Left renal cortex interstitium (tissue), 4 donors: ENCODE measurements at places on chromosomes 11 and 22. TPM values are rescaled to one million over a fixed set of nuclear protein-coding genes. Genes with fewer than 3 reads are reported as not detected.

DNA sequence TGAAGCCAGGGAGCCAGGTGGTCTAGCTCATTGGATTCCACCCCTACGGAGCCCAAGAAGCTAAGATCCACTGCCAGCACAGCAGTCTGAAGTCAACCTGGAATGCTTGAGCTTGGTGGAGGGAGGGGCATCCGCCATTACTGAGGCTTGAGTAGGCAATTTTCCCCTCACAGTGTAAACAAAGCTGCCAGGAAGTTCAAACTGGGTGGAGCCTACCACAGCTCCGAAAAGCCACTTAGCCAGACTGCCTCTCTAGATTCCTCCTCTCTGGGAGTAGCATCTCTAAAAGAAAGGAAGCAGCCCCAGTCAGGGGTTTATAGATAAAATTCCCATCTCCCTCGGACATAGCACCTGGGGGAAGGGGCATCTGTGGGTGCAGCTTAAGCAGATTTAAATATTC lies 620.3 kb downstream of the NELL1 start:
- DNase-seq, result no peak

- DNase-seq, result no peak
These were observed 32.4 kb downstream of the MYH9 start for GRCh38 chr22:36355362-36355761.

DNA sequence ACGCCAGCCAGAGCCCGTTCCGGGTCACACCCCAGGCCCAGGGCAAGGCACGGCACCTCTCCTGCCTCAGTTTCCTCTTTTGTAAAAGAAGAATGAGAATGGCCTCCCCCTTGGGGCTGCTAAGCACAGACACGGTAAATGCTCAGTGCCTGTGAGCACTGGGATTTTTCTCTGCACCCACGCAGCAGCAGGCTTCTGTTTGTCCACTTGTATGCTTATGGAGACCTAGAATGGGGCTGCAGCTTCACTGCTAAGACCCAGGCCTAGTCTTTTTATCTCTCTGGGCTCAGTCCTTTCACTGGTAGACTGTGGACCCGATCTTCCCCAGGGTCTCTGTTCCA lies 1327.9 kb downstream of the TBC1D22A start:
- DNase-seq, result no peak

- no peak for DNase-seq
These were observed 218.2 kb upstream of the CARD18 start for GRCh38 chr11:105357764-105358163.

DNA sequence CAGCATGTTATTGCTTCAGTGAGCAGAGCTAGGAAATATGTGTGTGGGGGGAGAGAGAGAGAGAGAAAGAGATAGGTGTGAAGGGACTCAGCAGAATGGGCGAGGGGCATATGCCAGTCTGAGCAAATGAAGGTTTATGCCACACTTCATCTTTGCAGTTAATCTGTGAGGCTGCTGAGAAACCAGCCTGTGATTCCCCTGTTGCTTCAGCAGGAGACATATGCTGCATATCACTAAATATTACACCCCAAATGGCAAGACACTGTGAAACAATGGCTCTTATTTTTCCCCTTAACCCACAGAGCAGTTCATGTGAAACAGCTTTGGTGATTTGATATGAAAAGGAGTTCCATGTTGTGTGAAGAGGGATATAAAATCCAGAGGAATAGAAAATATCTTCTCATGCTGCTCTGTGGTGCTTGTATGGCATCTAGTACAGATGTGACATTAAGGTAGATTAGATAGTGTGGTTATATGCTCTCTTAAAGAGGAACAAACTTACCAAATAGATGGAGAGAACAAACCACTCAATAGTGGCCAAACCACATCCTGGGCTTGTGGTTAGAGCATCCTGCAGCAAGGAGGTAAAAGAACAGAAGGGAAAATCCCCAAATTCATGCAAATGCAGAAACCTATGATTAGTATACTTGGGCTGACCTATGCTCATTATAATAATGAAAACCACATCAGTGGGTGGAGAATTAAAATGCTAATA lies 864.2 kb downstream of the FAM181B start:
- no peak for DNase-seq

DNA sequence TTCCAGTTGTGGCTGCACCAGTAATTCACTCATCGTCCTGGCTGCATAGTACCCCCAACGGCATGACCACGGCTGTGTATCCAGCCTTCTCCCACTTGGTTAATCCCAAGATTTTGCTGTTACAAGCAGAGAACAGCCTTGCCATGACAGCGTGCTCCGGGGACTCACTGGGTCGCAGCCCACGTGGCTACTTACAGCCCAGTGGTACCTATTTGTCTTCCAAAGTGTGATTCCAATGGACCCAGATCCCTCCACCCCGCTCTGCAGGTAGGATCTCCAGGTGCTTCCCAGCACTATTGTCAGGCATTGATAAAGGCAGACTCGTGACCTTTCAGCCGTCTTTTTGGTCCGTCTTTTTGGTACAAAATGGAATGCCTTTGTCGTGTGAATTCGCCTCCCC lies 119.0 kb upstream of the FGF3 start:
- DNase-seq, result no peak

GRCh38 chr11:126969865-126970479 lies 30.6 kb downstream of the KIRREL3 start:
- no peak for DNase-seq

- peak; percentile 34 for DNase-seq
These were observed 1.9 kb downstream of the OR4S1 start for GRCh38 chr11:48307760-48308386.

- no peak for DNase-seq
These were observed 1.3 kb upstream of the SYT13 start for GRCh38 chr11:45287316-45287903.

DNA sequence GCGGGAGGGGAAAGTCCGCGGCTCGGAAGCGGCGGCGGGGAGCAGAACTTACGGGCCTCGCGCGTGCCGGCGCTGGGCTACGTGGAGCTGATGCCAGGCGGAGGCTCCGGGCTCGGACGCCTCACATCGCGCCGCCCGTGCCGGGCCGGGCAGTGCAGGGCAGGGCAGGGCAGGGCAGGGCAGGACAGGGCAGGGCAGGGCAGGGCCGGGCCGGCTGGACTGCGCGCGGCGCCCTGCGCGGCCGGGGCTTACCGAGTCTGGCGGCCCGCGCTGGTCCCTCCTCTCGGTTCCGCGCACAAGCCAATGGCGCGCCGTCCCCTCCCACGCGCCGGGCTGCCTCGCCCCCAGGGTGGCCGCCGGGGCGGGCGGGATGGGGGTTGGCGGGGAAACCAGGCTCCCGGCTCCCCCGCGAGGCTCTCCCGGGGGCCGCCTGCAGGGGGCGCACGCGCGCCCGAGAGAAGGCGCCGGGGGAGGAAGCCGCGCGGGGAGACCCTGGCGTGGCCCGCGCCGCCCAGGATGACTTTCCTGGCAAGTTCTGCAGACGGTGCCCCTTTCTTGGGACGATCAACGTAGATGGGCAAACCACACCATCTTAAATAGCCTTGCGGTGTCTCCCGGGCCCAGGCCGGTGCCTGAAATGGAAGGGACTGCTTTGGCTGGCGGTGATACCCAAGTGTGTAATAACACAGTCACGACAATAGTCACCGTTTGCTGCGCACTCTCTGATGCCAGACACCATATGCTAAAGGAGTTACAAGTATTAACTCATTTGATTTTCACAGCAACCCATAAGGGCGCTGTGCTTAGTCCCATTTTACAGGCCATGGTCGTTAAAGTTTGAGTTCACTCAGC lies at the start of gene TP53I11:
Gene TP53I11 (minus strand): TSS at position 259 of the 852 bp plus-strand sequence. CDS start 12,548 bp downstream, outside the sequence.
- no peak for DNase-seq

DNA sequence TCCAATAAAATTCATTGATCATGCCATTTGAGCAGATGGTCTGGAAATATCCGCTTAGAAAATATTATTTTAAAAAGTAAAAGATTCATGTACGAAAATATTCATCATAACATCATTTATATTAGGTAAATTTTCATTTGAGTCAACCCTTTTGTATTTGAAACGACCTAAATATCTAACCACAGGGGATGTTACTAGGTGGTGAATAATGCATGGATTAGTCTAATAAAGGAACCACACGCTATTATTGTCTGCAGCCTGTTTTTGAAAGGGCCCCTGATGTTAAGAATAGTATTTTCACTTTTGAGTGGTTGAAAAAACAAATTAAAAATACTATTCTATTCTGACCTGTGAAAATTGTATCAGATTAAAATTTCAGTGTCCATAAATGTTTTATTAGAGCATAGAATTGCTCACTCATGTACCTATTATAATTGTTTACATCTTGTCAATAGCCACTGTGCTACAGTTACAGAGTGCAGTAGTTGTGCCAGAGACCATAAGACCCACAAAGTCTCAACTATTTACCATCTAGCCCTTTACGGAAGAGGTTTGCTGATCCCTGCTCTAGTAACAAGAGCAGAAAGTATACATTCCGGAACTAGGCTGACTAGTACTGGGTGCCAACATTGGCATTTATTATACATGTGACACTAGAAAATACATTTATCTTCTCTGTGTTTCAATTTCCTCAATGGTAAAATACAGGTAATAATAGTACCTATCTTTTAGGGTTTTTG lies 176.1 kb downstream of the LRRC4C start:
- no peak for DNase-seq

- no peak for DNase-seq
These were observed 743.8 kb downstream of the NTM start for GRCh38 chr11:132114185-132114584.

- no peak for DNase-seq
These were observed 11.2 kb upstream of the DGKZ start for GRCh38 chr11:46335890-46336562.

DNA sequence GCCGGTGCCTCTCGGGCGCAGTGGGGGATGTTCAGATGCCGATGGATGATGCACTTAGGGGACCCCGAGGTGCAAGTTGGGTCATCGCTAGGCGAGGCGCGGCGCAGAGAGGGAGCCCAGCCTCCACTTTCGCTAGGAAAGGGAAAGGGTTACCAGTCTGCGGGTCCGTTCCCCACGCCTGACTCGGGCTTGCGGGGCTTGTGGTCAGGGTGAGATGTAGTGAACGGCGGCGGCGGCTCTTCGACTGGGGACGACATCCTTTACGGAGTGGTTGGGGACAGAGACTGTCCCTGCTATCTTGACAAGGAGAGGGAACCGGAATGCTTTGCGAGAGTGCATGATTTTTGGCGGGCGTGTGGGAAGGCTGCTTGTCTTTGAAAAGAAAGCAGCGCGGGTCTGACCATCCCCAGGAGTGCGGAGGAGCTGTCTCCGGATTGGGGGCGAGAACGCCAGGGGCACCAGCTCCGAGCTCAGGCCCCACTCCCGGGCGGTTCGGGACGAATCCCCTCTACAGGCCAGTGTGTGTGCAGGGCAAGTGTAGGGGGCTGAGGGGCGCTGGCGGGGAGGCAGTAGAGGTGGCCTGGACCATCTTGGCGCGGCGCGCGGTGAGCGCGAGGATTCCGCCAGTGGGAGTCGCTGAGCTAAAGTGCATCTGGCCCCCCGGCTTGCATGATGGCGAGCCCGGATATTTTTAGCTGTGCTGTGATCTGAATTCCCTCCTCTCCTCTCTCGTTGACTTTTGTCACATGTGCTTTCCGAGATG lies 1.1 kb downstream of the FAT3 start:
- DNase-seq, result peak; percentile 50

DNA sequence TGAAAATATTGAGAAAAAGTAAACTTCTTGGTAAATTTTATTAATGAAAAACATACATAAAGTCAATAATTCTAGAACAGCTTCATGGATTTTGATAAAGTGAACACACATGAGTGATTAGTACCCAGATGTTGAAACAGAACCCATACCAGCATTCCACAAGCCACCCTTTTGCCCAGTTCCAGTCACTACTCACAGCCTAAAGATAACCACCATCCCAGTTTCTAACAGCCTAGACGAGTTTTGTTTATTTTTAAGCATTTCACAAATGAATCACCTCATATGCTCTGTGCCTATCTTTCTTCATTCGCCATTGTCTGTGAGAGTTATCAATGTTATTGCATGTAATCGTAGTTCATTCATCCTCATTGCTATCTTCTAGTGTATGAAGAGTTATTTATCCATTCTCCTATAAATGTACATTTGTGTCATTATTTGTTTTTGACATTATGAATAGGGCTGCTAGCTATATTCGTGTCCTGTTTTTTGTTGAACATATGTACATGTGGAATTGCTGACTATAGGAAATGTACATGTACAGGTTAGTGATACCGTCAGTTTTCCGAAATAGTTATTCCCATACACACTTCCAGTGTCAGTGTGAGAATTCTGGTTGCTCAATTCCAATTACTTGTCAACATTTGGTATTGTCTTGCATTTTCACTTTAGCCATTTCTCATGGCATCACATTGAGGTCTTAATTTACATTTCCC lies 44.5 kb upstream of the TEAD1 start:
- DNase-seq, result no peak

DNA sequence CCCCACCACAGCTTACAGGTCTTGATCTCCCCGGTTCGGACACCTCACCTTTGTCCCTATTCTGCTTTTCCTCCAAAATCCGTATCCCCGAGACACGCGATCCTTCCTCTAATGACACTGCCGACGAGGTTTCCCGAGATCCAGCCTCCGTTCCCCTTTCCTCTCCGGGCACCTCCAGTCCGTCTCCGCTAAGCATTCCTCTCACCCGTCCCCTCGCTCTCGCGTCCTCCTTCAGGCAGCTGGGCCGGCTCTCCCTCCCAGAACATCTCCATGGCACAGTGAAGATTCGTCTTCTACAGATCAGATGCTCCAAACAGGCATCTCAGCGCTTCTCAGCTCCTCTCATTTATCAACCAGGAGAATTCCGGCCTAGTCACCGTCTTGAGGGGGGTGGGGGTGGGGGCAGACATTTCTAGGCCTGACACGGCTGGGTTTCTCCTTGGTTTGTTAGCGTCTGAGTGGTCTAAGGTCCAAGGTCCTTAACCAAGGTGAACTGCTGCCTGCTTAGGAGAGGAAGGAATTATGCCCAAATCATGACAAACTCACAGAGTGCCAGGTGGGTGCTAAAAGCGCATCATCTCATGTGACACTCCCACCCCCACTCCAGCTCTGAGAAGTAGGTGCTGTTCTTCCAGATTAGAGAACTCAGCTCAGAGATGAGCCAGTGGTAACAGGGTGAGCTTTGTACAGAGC lies at the start of gene SPTBN2:
Gene SPTBN2 (minus strand): TSS at position 524 of the 693 bp plus-strand sequence. CDS start 7,976 bp downstream, outside the sequence.
- no peak for DNase-seq

DNA sequence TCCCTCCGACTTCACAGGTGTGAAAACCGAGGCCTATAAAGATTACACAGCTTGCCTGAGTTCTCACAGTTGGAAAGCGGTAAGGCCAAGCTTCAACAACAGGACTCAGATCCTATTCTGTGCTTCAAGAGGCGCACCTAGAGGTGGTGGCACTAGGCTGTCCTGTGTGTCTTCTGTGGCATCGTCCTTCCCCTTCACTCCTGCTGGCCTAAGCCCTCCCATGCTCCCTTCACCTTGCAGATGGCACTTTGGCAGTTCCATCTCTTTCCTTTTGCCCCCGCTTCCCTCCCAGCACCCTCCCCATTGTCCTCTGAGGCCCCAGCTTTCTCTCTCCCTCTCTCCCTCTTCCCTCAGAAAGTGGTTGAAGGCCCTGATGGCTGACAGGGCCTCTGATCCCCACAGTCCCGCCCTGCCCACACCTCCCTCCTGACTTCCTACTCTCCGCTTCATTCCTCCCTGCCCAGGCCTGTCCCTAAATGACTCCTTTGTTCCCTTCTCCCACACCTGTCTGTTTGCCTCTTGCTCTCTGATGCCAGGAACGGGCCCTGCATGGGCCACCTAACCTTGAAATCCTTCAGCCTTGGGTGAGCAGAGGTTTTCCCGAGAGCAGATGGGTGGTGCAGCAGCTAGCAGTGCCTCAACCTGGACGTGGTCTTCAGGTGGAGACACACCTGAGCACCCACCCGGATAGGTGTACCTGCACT lies 5.8 kb downstream of the TRIM29 start:
- DNase-seq, result no peak

GRCh38 chr11:130677486-130678153 lies 229.2 kb downstream of the ADAMTS15 start:
- no peak for DNase-seq

The GAL gene
- 0.21 TPM for polyA plus RNA-seq

The OR6T1 gene
- not detected for polyA plus RNA-seq

The A4GALT gene
- 24.4 TPM for polyA plus RNA-seq
